ENCODE measurements at places on chromosomes 13 and 19.

DNA sequence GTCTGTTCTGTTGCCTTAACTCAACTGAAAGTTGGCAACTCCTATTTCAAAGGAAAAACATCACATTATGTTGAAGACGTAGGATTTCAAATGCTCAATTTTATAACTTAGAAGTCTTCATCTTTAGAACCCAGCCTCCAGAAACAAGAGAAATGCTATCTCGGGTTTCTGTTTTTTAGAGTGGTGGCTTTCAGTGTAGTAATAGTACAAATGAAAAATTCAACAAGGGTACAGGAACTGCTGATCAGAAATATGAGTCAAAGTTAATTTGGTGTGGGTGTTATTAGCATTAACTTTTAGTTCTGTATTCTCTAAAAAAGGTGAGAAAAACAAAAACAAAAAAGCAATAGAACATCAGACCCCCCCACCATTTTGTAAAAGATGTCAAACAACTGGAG, 56.6 kb upstream of the FLT1 start:
- DNase-seq, result no peak

- no peak for DNase-seq
These were observed 16.8 kb downstream of the CEBPG start for GRCh38 chr19:33390101-33390907.

DNA sequence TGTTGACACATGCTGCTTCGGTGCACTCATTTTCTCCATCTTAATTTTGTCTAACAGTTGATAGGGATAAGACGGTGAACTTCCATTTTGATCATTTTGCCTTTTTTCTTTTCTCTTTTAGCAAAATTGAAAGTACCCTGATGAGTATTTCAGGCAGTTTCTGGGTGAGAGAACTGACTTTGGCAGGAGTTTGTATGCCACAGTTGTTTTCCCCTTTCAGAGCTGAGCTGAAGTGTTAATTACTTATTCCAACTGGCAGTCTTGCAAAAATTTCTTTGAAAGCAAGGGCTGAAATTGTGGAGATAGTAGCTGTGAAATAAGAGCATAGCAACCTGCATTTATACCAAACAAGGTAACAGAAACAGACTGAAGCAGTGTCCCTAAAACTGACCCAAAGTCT, 180.2 kb downstream of the SLITRK5 start:
- DNase-seq, result no peak

DNA sequence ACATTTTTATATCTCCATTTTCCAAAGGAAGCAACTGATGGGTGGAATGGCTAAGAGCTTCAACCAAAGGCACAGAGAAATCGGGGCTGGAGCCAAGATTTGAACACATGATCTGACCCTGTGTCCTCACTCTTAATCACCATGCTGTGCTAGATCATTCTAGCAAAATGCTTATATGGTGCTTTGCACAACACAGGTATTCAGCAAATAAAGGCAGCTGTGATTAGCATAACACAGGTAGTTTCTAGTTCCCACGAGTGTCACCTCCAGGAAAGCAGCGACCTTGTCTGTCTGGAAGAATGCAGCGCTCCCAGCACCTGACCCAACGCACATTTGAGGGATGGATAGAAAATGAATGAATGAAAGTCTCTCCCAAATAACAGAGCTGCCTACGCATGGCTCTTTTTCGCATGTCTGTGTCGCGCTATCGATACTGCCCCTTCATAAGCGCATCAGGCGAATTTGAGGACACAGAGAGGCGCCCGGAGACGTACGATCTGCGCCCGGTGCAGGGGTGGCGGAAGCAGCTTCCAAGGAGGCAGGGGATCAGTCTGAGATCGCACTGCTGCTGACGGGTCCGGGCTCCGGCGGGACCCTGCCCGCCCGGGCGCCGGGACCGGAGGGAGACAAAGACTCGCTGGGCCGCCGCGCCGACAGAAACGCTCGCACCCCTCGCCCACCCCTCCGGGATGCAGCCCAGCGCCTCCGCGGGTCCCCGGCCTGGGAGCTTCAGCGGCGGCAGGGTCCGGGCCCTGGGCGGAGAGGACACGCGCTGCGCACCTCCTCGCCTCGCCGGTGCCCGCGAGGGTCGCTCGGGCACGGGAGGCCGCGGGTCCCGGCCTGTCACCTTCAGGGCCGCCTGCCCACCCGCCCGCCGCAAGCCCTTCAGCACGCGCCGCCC, 609 bp downstream of the EPS15L1 start:
- peak; percentile 79 for DNase-seq

DNA sequence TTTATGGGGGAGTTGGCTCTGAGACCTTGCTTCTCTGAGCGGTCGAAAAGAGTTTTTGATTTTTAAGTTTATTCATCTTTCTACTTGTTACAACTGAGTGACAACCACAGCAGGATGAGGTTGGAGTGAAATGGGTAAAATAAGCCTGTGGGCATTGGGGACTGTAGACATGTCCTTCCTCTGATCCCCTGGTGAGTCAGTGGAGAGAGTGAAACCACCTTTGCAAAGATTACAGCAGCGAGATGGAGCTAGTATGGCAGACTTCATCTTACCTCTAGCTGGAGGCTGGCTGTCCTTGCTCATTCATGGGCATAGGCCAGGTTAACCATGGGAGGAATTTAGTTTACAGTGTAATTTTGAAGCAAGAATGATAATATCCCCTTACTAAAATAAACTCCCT, 30.9 kb upstream of the PSG9 start:
- DNase-seq, result no peak

Data from RKO (cell line).